ENCODE measurements at places on chromosomes 7 and 10.
A peak's percentile ranks its signal among the peaks of the same experiment; 100 is the strongest.

- no peak for DNase-seq
Observed at GRCh38 chr7:157235357-157236333, 96.9 kb downstream of the UBE3C start.

DNA sequence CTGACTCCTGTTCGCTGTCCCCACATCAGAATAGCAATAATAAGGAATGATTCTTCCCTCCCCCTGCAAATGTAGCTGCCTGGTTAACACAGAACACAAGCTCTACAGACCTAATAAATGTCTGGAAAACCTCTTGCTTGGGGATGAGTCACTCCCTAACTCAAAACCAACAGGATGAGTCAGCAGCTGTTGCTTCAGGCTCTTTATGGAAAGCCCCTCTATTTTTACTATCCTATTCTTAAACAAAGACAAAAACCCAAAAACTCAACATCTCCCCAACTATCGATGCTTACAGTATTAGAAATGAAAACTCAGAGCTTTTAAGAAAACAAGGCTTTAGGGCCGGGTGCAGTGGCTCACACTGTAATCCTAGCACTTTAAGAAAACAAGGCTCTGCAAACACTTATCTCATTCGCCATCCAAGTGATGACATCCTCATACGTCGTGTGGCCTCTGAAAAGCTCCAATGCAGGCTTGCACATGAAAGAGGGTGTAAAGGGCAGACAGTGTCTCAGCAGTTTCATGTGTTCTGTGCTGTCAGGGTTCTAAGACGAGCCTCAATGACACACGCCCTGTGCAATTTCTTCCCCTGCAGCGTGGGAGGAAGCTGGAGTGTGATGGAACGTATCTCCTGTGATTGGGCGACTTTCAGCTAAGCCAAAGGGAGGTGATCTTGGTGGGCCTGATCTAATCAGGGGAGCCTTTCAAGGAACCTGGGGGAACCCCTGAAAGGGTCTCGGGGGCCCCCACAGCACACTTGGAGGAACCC is 70.1 kb downstream of the AMZ1 start:
- DNase-seq = peak; percentile 60

DNA sequence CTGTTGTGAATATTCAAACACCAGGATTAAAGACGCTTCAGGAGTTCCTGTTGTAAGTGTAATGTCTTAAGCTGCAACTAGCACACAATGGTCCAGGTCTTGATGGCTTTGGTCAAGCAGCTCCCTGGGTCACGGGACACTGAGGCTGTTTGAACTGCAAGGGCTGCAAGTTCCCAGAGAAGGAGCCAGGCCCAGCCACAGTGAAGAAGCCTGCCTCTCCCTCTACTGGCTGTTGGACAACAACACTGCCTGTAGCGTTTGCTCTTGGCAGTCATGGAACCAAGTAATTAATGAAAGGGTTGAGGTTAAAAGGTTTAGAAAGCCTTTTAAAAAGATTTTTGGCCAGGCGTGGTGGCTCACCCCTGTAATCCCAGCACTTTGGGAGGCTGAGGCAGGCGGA is 31.9 kb upstream of the GUSB start:
- DNase-seq = peak; percentile 58

DNA sequence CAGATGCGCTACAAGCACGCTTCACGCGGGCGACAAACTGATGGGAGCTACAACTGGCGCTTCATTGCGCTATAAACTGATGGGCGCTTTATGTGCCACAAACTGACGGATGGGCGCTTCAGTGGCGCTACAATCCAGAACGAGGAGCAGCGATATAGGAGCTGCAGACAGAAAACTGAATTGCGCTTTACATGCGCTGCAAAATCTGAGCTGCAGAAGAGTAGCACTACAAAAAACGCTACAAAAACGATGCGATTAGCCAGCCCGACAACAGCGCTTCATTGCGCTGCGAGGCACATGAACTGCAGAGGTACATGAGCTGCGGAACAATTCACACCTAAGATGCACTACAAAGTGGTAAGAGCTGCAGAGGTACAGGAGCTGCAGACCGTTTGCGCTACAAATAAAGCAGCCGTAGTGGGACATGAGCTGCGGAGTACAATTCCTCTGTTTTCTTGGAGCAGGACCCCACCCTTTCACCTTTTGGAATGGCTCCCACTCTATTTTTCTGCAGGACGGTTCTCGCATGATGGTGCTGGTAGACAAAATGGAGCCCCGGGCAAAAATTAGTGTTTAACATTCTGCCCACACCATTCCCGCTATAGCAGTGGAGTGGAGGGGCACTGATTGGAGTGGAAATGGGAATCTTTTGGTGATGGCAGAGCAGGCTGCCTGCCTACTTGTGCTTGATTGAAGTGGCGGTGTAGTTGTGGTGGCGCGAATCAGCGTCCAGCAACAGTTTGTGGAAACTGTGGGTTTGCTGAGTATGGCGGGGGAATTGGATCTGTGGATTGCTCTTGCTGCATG is 1.2 kb upstream of the SGCE start:
- no peak for DNase-seq

- DNase-seq = no peak
Observed at GRCh38 chr7:151494298-151495284, 25.1 kb downstream of the RHEB start.

- DNase-seq = no peak
Observed at GRCh38 chr7:1087952-1088920, at the start of gene GPER1. Gene GPER1, plus strand, starts transcription at chr7:1088113. Its CDS starts 3,616 bp downstream, at chr7:1091729.

DNA sequence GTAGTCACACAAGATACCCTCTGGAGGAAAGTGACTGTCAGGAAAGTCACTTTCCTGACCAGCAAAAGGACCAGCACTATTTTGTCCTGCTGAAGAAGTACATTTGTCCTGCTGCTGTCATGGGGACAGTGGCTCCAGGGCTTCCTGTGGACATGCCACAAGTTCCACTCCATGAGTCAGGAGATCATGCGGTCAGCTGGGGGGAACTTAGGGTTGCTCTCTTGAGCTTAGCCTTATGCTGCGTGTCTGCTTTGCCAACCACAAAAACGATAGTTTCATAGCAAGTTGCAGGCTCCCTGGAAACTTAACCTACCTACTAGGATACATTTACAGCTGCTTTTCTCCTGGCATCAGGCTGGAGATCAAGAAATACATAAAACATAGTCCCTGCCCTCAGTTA is 19.8 kb upstream of the ALOX5 start:
- DNase-seq = no peak

GRCh38 chr10:34575882-34576281 is 239.2 kb downstream of the PARD3 start:
- no peak for DNase-seq

DNA sequence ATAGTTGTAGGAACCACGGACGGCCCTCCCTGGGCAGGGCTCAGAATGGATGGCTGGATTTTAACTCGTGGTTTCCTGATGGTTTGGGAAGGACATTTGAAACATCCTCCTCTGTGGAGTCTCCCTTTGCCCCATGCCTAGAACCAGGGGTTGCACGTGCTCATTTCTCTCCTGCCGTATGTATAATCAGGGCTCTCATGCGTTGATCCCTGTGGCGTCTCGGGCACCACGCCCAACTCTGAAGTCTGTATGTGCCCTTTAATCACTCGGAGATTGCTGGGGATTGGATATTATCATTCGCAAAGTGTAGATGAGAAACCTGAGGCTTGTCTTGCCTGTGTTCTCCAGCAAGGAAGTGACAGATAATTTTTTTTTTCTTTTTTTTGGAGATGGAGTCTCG is 257.1 kb downstream of the CAMK1D start:
- no peak for DNase-seq

DNA sequence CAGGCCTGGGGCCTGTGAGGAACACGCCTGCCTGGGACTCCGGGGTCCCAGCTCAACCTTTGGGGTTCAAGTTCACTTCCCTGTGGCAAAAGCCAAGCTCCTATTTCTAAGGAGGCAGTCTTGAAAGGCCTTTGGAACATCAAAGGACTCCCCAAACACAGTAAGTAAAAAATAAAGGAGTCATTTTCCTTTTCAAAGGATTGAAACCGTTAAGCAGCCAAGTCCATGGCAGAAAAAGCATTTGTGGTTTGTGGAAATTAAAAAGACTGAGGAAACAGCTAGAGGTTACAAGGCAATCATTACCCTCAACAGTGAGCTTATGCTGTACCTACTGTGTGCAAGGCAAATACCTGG is 200.8 kb downstream of the MYOF start:
- DNase-seq = no peak

DNA sequence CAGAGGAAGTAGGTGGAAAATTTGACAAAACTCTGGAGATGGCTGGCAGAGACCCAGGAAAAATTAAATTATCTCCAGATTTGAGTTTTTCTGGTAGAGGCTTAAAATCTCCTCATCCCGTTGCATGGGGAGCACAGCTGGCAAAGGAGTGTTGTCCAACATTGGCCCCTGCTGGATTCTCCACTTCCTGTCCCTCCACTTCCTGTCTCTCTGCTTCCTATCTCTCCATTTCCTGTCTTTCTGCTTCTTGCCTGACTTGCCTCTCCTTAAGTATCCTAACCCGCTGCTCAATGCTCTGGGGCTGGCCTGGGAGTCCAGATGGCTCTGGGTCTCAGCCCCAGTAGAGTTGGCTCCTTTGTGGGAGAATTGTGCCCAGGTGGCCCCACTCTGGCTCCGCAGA is 65.8 kb upstream of the EMX2 start:
- no peak for DNase-seq

DNA sequence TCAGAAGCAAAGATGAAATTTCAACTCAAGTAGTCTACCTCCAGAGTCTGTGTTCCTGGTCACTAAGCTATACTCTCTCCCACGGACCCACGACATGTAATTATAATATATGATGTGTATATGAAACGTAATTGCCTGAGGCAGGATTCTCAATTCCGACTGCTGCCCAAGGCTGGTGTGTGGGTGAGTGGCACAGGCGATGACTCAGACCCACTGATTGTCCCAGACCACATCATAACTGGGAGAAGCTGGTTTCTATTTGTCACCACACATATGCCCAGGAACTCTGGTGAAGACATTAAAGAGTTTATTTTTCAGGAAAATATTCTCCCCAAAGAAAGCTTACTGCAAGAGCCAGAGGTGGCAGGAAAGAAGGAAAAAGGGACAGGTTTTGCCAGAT is 219.3 kb downstream of the JAZF1 start:
- DNase-seq = no peak

- DNase-seq = no peak
Observed at GRCh38 chr7:31335161-31335856, 5.2 kb downstream of the NEUROD6 start.

GRCh38 chr10:30931094-30931493 is 100.6 kb downstream of the ZNF438 start:
- no peak for DNase-seq

- DNase-seq = no peak
Observed at GRCh38 chr7:127769696-127770400, 117.9 kb downstream of the SND1 start.

DNA sequence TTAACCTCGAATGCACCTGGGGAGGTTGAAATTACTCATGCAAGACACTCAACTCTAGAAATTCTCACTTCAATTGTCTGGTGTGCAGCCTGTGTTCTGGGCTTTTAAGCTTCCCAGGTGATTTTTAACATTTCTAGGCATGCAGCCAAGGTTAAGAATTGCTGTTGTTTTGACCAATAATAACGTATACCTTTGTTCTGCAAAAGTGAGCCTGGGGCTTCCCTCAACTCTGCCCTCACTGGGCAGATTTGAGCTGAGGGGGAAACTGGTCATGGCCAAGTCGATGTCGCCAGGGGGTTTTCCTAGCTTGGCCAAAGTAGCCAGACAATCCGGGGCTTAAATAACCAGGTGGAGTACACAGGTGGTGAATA is 568 bp downstream of the PRSS2 start:
- no peak for DNase-seq

DNA sequence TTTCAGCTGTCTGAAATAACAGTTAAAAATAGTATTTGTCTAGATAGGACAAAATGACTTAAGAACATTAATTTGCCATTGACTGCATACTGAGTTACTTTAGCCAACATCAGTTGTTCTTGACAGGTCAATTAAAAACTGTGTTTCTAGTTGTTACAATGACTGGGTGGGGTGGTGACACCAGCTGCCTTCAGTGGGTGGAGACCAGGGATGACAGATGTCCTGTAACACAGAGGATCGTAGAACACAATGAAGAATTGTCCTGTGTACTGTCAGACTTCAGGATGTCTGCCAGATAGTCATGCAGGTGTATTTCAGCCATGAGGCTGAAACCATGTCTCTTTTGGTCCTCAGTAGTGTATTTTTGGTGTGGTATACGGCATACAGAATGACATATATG is 24.4 kb downstream of the TRUB1 start:
- DNase-seq = no peak
